Body of pancreas (tissue), 4 donors: ENCODE measurements at places on chromosomes 12 and 14. TPM values are rescaled to one million over a fixed set of nuclear protein-coding genes. Genes with fewer than 3 reads are reported as not detected.

GRCh38 chr12:54891717-54892478 is 37.6 kb downstream of the MUCL1 start:
- peak; percentile 12 for DNase-seq

- DNase-seq: no peak
These were observed 23.8 kb downstream of the CLEC2A start for GRCh38 chr12:9908350-9908749.

- DNase-seq: no peak
These were observed 7.4 kb downstream of the TTC6 start for GRCh38 chr14:37602605-37603453.

DNA sequence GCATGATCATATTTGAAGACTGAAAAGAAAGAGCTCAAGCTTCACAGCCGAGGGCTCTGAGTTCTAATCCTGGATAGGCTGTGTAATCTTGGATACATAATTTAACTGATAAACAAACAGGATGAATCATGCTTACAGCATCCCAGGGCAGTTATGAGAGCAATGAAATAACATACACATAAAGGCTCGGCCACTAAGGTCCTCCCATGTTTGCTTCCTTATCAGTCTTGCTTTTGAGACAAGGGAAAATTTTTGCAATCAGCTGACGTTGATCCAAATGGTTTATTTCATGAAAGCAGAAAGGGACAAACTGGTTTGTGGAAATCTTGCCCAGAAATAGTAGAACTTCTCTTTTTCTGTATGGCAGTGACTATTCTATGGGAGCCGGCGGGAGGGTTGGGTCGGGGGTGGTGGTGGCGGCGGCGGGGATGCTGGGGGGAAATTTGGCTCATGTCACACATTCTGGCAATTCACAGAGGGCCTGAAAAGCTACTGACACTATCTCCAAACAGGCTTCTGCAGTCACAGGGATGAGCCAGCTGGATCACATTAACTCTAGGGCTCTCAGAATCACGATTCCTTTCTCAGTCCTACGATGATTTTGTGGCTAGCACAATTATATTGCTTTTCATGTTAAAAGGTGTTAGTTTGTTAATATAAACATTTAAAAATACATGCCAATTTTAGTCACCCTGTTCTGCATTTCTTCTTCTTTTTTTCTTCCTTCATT is 124.5 kb downstream of the SLC8A3 start:
- DNase-seq: no peak

- DNase-seq: no peak
These were observed 35.5 kb upstream of the OR5AU1 start for GRCh38 chr14:21191261-21191808.

Gene GLIPR1L1
- not detected for total RNA-seq

Gene BORCS5
- total RNA-seq: 5.6 TPM

DNA sequence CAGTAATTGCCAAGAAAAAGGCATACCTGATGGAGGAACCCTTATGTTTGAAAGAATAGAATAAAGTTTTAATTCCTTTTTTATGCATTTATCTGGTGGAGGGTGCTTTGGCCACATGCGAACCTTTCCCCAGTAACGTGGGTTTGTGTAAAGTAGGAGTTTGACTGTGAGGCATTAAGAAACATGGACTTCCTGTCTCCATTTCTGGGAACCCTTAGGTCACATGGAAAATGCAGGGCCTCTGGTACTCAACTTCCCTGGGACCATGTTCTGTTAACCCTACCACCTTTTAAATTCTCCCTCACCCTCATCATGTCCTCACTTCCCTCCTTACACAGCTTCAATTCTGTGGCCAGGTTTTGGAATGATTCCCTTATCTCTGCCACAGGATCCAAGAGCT is 80.3 kb downstream of the PPM1A start:
- DNase-seq: no peak

Gene ALDH2
- total RNA-seq: 57.3 TPM

Gene VPS33A
- 7.3 TPM for total RNA-seq

- DNase-seq: no peak
These were observed 17.8 kb downstream of the PAPOLA start for GRCh38 chr14:96519970-96520369.

Gene HOXC10
- total RNA-seq: not detected
